ENCODE measurements at places on chromosomes 7 and 10.
A peak's percentile ranks its signal among the peaks of the same experiment; 100 is the strongest.

GRCh38 chr10:50336140-50336539, 84.8 kb upstream of the ASAH2 start:
- DNase-seq = no peak

DNA sequence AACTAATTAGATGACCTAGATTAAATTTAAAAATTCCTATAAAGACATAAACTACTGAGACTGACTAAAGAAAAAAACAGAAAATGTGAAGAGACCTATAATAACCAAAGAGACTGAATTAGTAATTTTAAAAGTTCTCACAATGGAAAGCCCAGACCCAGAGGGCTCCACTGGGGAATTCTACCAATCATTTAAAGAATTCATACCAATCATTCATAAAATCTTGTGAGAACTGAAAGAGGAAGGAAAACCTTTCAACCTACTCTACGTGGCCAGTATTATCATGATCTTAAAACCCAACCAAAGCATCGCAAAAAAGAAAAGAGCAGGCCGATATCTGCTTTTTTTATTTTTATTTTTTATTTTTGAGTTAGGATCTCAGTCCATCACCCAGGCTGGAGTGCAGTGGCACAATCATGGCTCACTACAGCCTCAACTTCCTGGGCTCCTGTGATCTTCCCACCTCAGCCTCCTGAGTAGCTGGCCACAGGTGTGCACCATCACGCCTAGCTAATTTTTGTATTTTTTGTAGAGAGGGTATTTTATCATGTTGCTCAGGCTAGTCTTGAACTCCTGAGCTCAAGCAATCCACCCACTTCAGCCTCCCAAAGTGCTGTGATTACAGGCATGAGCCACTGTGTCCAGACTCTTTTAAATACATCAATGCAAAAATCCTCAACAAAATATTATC, 48.6 kb downstream of the DGKI start:
- no peak for DNase-seq

GRCh38 chr10:69453795-69454194, 2.5 kb downstream of the TSPAN15 start:
- DNase-seq = no peak

- no peak for DNase-seq
Observed at GRCh38 chr10:98636921-98637329, 190.2 kb upstream of the HPS1 start.

DNA sequence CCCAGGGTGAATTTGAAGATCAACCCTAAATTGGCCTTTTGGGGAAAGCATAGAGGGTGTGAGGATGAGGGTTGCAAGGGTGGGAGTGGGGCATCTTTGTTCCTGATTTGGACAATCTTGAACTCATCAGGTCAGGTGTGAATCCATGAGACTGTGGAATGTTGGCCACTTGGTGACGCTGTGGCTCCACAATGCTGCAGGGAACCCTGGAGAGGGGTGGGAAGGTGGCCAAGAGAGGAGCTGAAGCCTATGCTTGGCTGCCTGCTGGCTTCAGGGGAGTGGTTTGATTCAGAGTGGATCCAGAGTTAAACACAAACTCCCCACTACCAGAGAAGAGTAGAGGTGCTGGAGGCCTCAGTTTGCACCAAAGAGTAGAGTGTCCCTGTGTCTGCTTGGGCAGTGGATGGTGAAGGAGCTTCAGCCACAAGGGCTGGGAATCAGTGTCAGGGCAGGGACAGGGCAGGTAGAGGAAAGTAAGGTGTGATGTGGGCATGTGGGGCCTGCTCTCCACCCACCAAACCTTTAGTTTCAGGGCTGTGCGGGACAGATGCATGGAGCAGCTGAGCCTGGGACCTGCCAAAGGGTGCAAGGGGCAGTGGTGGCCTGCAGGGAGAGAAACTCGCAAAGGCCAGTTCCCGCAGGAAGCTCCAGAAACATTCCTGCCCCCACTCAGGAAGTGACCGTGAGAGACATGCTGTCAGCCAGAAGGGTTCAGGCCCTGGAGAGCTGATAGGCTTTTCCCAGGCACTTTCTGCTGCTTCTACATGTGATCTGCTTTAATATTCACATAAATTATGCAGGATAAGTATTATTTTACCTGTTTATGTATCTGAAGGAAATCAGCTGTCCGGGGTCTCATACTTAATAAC, 81.0 kb upstream of the PRSS58 start:
- DNase-seq = no peak

DNA sequence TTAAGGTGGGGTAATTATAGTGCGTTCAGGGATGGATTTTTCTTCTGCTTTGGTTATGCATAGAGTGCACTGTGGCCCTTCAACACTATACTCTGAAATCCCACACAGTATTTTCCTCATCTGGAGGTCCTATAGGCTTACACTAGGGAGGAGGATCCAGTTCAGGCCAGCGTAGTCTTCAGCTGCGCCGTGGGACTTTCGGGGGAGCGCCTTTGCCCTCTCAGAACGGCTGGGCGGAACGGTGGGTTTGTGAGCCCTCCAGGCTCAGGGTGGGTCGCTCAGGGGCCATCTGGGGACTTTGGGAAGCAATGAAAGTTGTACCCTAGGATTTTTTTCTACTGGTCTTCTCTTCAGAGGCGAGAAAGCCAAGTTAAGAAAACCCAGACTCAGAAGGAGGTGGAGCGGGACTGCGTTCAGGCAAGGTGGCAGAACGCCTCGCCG, 652 bp upstream of the VPS26A start:
- peak; percentile 67 for DNase-seq

DNA sequence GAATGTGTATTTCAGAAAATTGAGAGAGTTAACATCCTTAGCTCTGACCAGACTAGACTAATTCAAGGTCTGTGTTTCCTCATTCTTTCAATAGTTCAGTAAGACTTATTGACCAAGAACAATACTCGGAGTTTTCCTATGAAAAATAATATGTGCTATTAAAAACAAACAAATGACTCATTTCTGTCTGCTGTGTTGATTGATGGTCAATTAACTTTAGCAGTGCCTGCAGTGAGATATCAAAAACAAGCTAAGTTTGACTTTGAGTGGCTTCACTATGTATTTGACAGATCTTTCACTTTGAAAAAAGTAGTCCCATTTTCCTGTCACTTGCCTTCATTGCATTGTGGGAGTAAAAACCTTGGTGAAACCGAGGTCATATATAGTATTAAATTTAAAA, 91.0 kb downstream of the GNAT3 start:
- DNase-seq = no peak

GRCh38 chr10:21687266-21688008, 153.4 kb downstream of the MLLT10 start:
- DNase-seq = peak; percentile 59

GRCh38 chr7:80135309-80136104, 876 bp downstream of the GNAI1 start:
- DNase-seq = peak; percentile 20

GRCh38 chr10:123563994-123564393, 102.2 kb upstream of the GPR26 start:
- no peak for DNase-seq

DNA sequence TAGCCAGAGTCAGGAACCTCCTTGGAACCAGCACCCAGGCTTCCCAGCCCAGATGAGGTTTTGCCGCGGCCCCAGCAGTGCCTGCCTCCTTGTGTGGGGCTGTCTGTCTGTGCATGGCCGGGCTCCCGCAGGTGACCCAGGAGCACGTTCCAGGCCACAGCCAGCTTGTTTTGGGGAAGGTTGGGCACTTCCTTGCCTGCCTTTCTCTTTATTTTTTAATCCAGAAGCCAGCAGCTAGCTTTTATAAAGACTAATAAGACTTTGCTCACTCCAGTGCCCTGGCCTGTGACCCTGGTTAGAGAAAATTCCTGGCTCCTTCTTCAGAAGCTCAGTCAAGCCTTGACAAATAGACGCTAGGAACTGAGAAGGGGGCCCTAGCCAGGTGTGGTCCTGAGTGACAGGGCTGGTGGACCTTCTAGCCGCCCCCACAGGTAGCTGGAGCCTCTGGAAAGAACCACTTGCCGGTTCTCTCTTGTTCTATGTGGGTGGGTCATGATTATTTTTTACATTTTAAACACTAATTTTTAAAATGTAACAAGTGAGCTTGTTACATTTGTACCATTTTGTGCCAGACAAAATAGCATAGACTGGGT, 837 bp downstream of the SLC29A3 start:
- DNase-seq = no peak

- DNase-seq = no peak
Observed at GRCh38 chr7:27143950-27144780, 684 bp upstream of the HOXA5 start.

DNA sequence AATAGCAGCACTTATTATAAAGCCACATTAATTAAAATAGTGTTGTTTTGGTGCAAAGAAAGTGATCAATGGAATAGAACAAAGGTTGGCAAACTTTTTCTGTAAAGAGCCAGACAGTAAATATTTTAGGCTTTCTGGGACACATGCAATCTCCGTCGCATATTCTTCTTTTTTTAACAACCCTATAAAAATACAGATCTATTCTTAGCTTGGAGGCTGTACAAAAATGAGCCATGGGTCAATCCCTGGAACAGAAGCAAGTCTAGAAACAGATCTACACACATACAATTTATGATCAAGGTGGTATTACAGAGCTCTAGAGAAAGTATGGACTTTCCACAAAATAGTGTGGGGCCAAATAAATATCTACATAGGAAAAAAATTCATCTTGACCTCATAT, 71.8 kb downstream of the ARHGAP21 start:
- DNase-seq = no peak

DNA sequence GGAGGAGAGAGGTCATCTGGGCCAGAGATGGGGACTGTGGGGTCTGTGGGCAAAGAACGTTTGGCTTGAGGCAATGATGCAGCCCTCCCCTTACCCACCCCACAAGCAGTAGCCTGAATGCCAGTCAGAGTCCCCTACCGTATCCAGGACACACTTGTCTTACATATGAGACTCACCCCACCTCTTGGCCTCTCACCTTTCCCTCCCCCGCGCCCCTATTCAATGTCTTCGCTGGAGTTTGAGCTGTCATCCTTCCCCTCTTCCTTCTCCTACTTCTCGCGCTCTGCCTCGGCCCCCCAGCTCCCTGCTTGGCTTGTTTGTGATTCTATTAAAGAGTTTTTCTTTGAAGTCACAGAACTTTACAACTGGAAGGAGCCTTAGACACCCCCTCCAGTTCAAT, 8.9 kb downstream of the PRRT4 start:
- no peak for DNase-seq

GRCh38 chr10:125343118-125343925, 183.0 kb upstream of the CTBP2 start:
- no peak for DNase-seq

- DNase-seq = no peak
Observed at GRCh38 chr7:80775897-80776296, 137.5 kb downstream of the CD36 start.

GRCh38 chr7:2115760-2116447, 116.8 kb downstream of the MAD1L1 start:
- DNase-seq = no peak

DNA sequence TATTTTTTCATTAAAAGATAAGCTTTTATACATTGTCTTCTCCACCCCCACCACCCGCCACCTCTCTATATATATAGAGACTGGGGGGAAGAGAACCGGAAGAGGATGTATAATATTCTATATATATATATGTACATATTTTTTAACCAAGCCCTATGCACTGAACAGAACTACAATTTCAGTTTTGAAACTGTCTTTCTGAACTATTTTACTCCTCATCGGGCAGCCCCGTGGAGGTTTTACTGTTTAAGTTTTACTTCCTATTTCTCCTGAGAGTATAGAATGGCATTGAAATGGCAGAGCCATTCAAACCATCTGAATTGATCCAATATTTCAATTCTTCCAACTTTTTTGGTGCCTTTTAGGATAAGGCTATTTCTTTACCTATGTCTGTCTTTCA, 1047.1 kb downstream of the NRG3 start:
- no peak for DNase-seq

GRCh38 chr10:60434418-60435046, 44.9 kb upstream of the ANK3 start:
- peak; percentile 66 for DNase-seq

DNA sequence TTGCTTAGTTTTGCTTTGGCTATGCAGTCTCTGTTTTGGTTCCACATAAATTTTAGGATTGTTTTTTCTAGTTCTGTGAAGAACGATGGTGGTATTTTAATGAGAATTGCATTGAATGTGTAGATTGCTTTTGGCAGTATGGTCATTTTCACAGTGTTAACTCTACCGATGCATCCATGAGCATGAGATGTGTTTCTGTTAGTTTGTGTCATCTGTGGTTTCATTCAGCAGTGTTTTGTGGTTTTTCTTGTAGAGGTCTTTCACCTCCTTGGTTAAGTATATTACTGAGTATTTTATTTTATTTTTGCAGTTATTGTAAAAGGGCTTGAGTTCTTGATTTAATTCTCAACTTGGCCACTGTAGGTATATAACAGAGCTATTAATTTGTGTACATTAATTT, 78.2 kb upstream of the ZNF92 start:
- no peak for DNase-seq

- peak; percentile 21 for DNase-seq
Observed at GRCh38 chr7:151125470-151125845, 39.2 kb downstream of the AGAP3 start.

- DNase-seq = no peak
Observed at GRCh38 chr7:86929293-86930109, 130.0 kb downstream of the ELAPOR2 start.

- peak; percentile 76 for DNase-seq
Observed at GRCh38 chr7:32164341-32164996, 94.3 kb upstream of the PDE1C start.

GRCh38 chr10:103736044-103736443, 119.3 kb downstream of the SH3PXD2A start:
- DNase-seq = no peak

DNA sequence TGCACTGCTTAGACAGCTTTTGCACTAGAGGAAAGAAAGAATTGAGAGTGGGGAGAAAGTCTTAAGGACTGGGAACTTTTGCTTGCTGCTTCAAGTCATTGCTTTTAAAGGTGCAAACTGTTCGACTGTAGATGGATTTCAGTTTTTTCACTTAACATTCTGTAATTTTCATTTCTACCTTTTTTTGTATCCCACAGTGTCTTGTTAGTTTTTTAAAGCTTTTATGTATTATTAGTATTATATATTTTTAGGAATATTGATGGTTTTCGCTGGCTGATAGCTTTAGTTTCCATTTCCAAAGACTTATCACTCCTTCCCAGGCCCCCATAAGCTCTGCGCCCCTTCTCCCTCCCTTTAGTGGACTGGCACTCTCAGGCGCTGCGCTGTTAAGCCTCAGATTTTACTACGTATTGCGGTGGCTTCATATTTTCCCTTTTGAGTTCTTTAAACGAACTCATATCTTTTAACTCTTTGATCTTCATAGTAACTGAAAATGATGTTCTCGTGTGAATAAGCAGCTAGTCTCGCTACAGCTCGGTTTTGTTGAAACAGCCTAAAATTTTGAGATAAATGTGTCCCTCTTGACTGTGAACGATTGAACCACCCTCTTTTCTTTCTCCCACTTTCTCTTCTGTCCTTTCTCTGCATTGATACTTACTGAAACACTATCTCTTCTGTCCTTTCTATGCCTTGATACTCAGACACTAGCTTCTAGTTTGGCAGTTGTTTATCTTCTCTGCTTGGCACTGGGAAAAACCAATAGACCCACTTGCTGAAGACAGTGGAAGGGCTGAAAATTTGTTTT, 2.5 kb upstream of the ETV1 start:
- peak; percentile 8 for DNase-seq

Measured in fibroblast of skin of right quadriceps (primary cell).